NCI-H146 (cell line): ENCODE measurements at places on chromosomes 4 and X.

GRCh38 chr4:8267077-8267476 is 2.5 kb upstream of the HTRA3 start:
- DNase-seq = peak; percentile 42

GRCh38 chrX:338281-338835 is 19.8 kb upstream of the GTPBP6 start:
- DNase-seq = no peak

GRCh38 chrX:47217121-47217851 is 1.2 kb upstream of the CDK16 start:
- DNase-seq = no peak

DNA sequence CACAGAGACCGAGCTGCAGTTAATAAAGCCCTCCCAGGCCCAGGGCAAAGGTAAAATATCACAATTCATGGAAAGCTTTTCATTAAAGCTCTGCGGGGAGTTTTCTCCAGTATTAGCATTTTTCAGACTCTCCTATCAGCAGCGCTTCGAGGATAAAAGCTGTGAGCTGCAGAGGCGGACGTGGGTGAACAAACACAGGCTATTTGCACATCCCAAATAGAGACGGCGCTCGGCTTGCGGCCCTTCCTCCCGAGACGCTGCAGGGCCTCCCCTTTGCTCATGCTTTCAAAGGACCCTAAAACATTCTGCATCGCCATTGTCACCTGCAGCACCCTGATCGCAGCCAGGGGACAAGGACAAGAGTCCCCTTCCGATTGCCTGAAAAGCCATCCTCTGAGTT is 97.3 kb downstream of the SORCS2 start:
- DNase-seq = peak; percentile 18

GRCh38 chr4:100079264-100079663 is 111.0 kb downstream of the DDIT4L start:
- no peak for DNase-seq

DNA sequence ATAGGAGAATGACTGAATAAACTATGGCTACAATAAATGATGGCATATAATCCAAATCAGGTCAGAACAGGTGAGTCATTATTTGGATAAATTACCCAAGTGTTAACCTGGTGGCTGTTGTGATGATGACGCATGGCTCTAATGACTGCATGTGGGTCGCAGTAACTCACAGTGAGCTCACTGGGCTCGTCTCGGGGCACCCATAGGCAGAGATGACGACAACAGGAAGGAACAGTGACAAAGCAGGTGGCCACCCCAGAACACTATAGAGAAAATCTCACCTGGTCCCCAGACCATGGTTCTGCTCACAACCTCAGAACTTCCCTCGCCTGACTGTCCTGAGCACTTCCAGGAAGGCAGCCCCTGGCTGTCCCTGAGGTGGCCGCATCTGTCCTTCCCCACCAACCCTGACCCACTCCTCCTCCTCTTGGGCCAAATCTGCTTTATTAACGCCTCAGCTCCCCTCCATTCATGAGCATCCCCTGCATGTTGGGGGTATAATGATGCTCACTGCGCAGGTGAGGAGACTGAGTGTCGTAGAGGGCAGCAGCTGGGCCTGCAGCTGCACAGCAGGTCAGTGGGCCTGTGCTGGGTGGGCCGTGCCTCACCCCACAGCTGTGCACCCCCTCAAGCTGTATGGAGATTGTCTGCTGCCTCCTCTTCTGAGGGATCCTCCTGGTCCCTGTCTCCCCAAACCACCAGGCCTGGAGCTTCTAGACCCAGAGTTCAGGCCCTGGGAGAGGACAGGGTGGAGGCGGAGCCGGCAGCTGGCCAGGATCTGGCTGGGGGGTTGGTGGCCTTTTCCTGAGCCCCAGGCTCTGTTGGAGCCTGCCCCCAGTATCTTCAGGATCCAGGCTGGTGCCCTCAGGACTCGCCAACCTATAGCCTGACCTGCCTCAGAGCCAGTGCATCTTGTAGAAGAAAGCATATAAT is 30.9 kb upstream of the FAM156A start:
- DNase-seq = no peak

DNA sequence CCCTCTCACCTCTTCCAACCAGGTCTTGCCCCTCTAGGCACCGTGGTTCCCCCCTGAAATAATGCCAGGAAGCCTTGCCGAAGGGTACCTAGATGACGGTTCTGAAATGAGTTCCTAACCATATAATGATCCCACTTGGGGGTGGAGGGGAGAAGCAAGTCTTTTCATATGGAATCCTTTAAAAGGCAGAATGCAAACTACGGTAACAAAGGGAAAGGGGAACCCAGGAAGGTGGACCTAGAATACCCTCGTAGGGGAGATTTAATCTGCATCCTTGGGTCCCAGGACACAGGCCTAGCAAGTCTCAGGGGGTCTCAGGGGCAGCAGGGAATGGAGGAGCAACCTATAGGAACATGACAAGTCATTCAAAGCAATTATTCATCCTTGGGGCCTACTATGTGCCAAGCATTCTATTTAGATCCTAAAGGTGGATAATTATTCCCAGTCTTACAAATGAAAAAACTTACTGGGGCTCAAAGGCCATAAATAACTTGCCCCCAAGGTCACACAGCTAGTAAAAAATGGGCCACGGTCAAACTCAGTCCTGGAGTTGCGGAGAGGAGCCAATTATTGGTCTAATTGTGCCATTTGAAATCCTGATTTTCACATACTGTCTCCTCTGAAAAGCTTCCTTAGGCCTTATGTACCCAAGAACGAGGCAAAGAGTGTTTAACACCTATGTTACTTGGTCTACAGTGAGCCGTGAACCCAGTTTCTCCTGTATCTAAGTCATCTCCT is 8.8 kb downstream of the BCOR start:
- DNase-seq = no peak

GRCh38 chr4:152038238-152038637 is 277.4 kb upstream of the GATB start:
- no peak for DNase-seq

DNA sequence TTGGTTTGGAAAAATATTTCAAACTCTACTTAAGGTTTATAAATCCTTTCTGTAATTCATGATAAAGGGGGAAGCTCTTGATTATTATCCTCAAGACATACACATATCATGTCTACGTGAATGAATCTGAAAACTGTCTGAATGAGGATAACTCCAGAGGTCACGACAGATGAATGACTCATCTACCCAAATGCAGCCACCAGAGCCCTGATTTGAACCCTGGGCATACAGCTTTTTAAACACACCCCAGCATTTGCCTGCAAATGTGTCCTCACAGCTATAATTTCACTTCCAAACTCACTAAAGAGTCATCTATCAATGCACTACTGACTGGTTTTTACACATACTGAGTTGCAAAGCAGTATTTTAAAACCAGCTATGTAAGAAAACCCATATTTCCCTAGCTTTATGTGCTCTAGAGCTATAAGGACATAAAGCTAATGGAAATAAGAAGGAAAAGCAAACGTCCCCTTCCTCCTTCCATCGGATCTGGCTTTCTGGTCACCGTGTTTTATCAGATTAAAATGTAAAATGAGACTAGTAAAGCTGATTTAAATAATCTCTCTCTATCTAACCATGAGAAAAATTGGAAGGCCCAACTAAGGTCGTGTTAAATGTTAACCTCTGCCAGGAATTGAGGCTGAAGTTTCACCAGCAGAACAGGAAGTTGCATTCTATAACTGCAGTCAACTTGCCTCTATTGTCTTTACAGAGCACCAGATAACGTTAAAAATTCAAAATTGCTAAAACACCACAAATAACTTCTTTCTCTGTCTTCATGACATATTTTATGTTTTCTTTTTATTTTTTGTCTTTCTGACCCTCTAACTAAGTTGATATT is 63.1 kb upstream of the SPP1 start:
- no peak for DNase-seq

- DNase-seq = no peak
Measured at GRCh38 chr4:17690135-17690534, 75.7 kb downstream of the MED28 start.

DNA sequence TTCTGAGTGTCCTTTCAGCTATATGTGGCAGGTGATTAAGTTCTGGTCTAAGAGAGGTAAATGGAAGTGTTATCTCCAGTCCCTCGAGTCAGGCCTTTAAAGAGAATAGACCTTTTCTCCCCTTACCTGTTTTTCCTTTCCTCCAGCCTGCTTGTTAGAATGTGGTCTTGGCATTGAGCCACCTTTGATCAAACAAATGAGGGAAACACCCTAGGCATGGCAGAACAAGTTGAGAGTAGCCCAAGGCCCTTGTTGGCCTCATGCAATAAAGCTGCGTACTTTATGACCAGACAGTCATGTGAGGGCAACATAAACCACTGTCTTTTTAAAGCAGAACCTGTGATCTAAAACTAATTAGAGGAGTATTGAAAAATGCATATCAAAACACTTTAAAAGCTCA is 13.2 kb upstream of the IL13RA2 start:
- DNase-seq = no peak

- DNase-seq = no peak
Measured at GRCh38 chr4:125225806-125226205, 88.9 kb upstream of the FAT4 start.

- DNase-seq = no peak
Measured at GRCh38 chrX:14028473-14028872, 1.2 kb downstream of the GEMIN8 start.

- DNase-seq = no peak
Measured at GRCh38 chr4:182680234-182680653, 236.9 kb downstream of the DCTD start.

DNA sequence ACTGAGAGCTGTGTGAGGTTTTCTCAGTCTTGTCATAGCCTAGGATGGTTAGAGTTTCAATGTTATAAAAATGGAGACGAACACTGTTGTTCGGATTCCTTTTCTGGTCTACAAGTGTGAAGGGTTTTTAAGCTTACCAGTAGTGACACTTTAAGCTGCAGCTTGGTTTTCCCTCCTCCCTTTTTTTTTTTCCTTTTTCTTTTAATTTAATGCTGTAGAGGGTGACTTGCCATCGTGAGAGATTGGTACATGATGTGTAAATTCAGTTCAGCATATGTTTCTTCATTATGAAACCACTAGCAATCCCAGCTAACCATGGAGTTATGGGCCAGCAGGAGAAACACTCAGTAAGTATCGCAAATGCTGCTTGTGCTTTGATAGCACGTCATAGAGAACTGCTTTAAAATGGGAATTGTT is 165.0 kb downstream of the RAPGEF2 start:
- no peak for DNase-seq

- no peak for DNase-seq
Measured at GRCh38 chrX:135454816-135455215, 33.1 kb downstream of the SMIM10L2A start.

GRCh38 chr4:1577822-1578217 is 106.3 kb downstream of the FAM53A start:
- DNase-seq = no peak

- DNase-seq = no peak
Measured at GRCh38 chr4:46219872-46220271, 96.0 kb upstream of the GABRG1 start.

GRCh38 chrX:104420907-104421306 is 145.1 kb upstream of the IL1RAPL2 start:
- no peak for DNase-seq

DNA sequence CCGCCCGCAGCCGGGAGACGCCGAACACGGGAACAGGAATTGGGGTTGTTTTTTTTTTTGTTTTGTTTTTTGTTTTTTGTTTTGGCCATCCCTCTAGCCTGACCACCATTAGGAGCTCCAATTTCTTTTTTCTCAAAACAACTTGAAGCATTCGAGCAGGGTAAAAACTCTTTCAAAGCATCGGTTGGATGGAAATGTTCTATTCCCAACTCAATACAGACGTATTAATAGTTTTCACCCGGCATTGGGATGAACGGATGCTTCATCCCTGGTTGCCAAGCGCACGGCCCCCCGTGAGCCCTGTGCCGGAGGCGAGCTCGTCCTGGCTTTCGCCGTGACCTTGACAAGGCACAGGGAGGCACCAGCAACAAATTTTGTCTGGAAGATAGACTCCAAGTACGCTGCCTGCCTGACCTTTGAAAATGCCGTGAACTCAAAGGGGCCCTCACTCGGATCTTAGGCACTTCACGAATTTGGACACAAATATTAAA is 352 bp upstream of the MAP3K15 start:
- DNase-seq = peak; percentile 2

GRCh38 chr4:337932-338758 is 531 bp downstream of the ZNF141 start:
- DNase-seq = peak; percentile 49

GRCh38 chrX:63817696-63818095 is 32.7 kb upstream of the ARHGEF9 start:
- no peak for DNase-seq

GRCh38 chrX:109535578-109535977 is 1.1 kb upstream of the NXT2 start:
- DNase-seq = peak; percentile 4

DNA sequence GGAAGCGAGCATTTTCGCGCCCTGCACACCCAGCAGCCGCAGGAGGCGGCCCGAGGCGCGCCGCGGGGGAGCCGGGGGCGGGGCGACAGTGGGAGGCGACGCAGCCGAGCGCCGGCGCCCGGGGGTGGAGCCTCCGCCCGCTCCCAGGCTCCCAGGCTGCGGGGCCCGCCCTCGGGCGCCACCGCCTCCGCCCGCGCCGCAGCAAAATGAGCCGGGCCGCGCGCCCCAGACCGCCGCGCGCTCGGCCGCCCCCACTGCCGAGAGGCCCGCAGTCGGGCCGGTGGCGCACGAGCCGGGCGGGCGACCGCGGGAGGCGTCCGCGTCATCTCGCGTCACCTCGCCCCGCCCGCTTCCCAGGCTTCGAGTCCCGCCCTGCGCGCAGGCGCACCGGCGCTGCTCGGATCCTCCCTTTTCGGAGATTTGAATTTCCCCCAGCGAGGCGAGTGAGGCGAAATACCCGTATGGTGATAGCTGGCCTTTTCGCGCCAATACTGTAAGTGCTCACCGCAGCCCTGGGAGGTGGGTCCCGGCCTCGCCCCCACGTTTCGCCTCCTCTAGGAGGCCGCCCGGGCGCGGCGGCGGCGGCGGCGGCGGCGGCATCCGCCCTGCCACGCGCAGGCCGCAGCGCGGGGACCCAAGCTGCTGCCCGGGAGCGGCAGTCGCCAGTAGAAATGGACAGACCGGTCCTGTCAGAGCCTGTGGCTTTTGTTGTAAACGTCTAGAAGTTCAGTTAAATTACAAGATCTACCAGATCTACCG is at the start of gene TMEM187:
TMEM187 (plus strand) TSS at position 387 of the 759 bp plus-strand sequence. CDS start 9,309 bp downstream, outside the sequence.
- peak; percentile 94 for DNase-seq

DNA sequence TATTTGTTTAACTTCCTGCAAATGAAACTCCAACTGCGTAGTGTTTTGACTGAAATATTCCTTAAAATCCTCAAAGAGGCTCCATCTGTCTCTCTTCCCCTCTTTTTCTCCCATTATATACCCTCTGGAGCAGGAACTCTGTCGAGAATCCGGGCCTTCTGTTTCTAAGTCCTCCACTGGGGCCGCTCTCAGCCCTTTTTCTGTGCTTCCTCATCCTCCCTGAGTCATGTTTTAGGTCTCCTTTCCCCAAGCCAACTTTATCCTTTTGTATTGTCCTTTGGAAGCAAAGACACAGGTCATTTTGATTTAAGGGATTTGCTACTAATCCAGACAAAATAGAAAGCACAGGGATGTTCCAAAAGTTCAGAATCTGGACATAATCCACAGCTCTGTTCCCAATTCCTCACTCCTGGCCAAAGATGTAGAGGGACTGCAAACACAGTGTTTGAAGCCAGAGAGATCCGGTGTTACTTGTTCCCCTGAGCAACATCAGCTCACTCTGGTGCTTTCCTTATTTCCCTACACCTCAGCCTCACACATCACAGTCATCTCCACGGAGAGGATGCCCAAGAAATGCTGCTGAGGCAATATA is 131.0 kb upstream of the KLF3 start:
- no peak for DNase-seq

- DNase-seq = no peak
Measured at GRCh38 chr4:2649604-2650114, 106.5 kb downstream of the TNIP2 start.
